NCI-H526 (cell line): ENCODE measurements at places on chromosomes 12 and 14.

DNA sequence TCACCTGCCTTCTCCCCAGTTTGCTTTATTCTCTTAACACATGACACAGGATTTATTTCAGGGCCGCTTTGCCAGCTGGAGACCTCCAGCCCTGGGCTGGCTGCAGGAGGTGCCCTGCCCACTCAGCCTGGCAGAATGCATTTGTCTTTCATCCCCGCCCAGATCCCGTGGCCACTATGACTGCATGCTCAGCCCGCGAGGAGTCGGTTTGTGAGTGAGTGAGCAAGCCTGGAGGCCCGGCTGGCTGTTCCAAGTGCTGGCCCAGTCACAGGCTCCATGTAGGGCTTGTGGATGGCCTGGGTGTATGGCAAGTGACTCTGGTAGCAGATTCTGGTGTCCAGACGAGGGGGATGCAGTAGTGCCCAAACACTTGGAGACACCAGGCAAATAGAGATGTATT, 2.1 kb downstream of the TDP1 start:
- DNase-seq, result no peak

- no peak for DNase-seq
Observed at GRCh38 chr12:66043035-66043434, 87.5 kb downstream of the LLPH start.

DNA sequence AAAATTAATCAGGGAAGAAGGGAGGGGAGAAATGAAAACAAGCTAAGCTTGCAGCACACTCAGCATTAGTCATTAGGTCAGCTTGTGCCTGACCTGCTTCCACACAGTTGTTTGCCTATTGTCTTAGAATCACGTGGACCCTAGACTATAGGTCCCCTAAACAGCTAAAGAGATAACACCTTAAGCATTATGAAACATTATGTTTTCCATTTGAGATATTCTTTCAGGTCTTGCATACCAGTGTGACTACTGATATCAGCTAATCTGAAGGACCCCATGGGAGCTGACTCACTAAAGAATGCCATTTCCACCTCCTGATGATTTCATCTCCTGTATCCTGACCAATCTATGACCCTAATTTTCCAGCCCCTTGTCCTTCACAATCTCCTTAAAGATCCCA, 154.1 kb upstream of the FUT8 start:
- no peak for DNase-seq

GRCh38 chr12:90945070-90945649, 9.8 kb downstream of the CCER1 start:
- DNase-seq, result peak; percentile 62

DNA sequence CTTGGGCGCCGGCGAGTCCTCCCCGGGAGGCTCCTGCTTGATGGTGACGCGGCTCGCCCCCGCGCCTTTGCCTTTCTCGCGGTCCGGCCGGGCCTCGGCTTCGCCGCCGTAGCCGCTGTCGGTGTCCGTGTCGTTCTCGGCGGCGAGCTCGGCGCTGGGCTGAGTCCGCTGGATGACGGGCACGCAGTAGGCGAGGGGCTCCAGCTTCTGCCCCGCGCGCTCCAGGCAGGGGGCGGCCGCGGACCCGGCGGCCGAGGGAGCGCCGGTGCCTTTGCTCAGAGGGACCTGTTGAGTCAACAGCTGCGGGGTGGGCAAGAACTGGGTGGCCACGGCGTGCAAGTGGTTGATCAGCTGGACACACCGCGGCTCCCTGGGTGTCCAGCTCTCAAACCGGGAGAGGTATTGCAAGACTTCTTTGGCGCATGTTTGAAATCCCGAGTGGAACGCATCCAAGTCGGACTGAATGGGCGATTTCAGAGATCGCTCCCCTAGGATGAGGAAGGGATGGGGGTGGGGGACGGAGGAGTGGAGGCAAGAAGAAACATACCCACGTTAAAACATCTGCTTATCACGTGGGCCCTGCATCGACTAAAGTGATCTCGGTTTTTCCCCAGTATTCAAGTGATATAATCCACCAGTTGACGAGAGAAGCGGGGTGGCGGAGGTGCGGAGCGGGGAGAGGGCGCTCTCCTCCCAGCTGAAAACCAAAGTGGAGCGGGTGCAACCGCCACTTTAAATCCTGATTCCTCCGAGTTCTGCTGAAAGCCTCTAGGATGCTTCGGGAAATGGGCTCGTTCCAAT, 2.0 kb downstream of the BHLHE41 start:
- DNase-seq, result peak; percentile 86

DNA sequence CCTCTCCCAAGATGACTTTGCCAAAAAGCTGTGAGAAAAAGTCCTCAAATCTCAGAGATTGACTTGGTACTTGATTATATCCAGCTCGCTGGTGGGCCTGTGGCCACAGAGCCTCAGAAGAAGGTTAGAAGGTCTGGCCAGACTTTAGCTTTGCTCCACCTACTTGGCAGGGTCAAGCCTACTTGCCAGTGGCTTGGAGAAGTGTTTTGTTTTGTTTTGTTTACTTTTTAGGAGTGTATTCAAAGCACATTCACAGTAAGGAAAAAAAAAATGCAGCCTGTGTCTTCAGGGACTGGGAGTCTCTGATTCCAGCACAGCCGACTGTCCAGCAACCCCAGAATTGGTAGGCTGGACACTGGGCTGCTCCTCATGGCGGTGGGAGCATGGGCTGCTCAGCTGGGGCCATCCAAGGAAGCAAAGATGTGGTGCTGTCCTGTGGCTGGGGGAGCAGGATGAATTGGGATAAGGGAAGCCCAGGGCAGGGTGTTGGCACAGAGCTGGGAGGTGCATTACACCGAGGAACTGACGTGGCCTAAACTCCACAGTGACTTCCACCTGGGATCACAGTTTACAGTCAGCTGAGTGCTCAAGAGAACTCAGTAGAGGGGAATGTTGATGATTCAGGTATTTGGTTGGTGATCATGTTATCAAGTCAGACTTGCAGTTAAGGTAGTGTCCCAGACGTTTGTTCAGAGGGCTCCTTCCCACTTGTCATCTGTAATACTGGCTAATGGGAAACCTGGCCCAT, 73.5 kb downstream of the PPP2R5C start:
- no peak for DNase-seq

DNA sequence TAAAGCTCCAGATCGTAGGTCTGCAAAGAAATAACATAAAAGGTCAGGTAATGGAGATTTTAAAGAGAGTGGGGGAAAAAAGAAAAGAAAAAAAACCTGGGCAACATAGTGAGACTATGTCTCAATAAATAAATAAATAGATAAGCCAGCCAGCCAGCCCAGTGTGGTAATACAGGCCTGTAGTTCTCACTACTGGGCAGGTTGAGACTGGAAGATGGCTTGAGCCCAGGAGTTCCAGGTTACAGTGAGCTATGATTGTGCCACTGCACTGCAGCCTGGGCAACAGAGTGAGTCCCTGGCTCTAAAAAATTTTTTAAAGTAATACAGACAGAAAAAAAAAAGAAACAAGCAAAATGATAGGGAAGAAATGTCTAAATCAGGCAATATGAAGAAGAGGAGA, 43.2 kb upstream of the BBS10 start:
- DNase-seq, result no peak

GRCh38 chr12:12171991-12172511, 94.8 kb downstream of the LRP6 start:
- DNase-seq, result no peak

DNA sequence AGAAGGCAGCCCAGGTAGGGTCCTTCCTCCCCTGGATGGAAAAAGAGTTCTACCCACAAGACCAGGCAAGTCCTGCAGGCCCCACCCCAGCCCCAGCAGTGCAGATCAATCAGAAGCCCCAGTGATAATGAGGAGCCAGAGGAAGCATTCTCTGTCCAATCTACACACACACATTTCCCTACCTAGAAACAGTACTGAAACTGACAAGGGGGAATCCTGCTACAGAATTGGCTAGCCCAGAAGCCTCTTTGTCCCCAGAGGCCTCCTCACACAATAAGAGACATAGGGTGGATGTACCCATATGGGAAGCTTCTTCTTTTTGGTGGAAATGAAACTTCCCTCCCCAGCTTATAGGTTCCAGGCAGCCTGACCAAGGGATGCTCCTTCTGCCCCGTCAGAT, 9.9 kb downstream of the FSCB start:
- no peak for DNase-seq

DNA sequence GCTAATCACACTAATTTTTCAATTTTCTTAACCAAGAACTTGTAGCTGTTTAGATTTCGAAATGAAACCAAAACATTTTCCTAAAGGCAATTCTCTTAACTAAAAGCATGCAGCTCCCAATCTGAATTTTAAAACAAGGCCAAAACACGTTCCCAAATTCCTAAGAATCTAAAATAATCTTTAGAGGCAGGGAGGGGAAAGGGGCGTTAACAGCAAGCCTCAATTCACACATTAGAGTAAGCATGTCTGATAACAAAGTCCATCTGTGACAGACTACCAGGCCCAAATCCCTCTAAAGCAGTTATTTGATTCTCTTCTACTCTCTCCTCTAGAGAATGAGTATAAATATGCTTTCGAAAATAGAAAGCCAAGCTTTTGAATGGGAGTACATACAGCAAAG, 754 bp downstream of the ATG14 start:
- no peak for DNase-seq

DNA sequence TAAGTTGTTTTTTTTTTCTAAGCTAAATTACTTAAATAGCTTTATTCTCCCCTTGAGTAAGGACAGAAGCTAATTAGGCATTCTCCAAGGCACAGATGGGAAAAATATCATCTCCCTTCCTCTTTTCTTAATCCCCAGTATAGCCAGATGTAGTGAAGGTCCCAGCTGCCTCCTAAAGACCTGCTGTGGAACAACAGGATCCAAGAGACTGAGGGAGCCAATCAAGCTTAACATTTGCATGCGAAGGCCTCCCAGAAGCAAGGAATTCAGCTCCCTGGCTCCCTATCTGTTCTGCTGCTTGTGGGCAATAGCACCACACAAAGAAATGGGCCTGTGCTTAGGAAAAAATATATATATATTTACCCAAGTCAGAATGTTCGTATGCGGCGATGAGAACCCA, 255.2 kb downstream of the SYT1 start:
- DNase-seq, result peak; percentile 31

DNA sequence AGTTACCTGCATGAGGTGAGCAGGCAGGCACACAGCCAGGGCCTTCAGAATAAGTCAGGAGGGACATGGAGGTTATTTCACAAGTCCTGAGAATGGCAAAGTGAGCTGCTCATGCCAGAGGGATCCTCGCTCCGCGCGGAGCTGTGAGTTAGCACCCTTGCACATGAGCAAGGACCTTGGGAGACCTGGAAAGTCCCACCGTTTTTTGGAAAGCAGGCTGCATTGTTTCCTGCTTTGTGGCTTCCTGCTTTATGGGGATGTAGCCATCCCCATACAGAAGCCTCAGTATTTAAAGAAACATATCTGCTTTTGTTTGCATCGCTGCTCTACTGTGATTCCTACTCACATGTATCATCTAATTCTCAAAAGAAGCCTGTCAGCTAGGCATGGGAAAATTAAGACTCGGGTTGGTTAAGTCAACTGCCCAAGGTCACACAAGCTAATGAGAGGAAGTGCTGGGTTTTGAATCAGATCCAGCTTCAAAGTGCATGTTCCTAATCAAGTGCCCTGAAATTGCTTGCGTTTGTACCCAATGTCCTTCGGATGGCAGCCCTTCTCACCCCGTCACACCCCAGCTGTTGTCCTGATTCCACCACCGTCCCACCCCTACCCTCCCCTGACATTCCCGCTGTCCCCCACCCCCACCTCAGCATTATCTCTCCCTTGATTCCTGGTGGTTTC, 106.2 kb downstream of the CRACR2A start:
- DNase-seq, result no peak

- DNase-seq, result no peak
Observed at GRCh38 chr12:55636116-55636655, 506 bp upstream of the OR10P1 start.

- DNase-seq, result no peak
Observed at GRCh38 chr14:24693983-24694382, 60.0 kb upstream of the GZMB start.

DNA sequence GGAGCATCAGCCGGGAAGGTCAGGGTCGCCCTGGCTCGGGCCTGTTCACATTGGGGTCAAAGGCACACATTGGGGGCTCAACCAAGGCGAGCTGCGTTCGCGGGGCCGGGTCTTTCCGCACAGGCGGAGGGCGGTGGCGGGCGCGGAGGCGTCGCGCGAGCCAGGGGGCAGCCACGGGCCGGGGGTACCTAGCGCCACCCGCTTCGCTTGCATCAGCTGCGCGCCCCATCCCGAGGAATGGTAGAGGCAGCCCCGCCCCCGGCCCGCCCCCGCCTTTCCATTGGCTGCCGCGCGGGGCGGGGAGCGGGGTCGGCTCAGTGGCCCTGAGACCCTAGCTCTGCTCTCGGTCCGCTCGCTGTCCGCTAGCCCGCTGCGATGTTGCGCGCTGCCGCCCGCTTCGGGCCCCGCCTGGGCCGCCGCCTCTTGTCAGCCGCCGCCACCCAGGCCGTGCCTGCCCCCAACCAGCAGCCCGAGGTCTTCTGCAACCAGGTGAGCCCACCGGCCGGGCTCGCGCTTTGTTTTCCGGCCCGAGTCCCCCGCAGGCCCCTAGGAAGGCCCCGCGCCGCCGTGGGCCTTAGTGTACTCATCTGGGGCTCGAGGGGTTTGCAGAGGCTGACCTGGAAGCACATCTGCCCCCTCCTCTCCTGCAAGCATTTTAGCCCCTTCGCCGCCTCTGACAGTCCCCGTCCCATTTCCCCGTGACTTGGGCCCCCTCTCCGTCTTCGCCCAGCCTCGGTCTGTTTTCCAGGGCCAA, at the start of gene ALDH2:
ALDH2 (plus strand) TSS at position 326 of the 754 bp plus-strand sequence; CDS start at position 376, 50 bp downstream.
- DNase-seq, result peak; percentile 10

- no peak for DNase-seq
Observed at GRCh38 chr14:55771242-55771981, 191.4 kb downstream of the KTN1 start.

DNA sequence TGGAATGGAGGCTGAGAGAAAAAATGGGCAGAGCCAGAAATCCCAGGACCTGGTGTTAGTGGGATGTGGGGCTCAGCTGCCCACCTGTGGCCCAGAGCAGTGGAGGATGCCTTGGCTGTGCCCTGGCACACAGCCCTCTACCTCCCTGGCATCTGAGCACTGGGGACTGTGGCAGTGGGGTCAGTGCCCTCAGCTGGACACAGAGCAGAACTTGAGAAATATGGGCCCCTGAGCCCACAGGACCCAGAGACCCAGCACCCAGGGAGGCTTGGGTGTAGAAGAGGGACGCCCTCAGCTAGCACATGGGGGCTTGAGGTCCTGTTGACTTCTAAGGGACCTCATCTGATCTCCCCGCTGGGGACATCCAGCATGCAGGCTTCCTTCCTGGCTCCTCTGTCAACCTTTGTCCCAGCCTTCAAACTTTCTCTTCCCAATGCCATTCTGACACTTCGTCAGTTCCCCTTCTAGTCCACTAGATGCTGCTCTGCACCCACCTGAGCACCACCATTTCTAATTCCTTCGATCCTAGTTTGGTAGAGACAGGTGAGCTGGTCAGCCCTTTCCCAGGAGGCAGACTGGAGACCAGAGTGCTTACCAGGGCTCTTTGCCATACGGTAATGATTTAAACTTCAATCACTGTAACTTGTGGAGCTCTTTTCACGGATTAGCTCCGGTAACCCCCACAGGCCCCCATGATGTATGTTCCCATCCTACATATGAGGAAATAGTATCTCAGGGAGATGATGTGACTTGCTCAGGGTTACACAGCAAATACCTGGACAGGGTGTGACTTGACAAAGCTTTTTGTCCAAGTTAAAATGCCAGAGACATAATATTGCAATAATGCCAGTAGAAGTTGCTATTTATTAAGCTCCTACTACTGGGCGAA, 143.7 kb downstream of the ASCL4 start:
- DNase-seq, result peak; percentile 33

GRCh38 chr14:22794551-22794951, 20.7 kb downstream of the SLC7A7 start:
- no peak for DNase-seq
